SIG-M5 (cell line): ENCODE measurements at places on chromosomes 3 and 15.

DNA sequence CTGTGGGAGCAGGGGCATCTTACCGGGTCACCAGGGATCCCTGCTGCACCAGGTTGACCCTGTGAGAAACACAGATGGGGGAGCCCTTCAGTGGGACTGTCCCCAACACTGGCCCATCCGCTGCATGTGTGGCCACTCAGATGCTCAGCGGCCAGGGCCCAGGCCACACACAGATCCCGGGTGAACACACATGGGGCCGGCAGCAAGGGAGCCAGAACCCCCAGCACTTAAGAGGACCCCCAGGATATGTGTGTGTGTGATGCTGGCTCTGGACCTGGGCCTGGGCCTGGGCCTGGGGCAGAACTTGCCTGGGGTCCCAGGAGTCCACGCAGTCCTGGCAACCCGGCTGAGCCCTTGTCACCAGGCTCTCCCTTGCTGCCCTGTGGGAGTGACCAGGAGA, 4.9 kb upstream of the UCN2 start:
- DNase-seq: no peak

- no peak for DNase-seq
Measured at GRCh38 chr15:25624504-25625177, 185.8 kb upstream of the UBE3A start.

DNA sequence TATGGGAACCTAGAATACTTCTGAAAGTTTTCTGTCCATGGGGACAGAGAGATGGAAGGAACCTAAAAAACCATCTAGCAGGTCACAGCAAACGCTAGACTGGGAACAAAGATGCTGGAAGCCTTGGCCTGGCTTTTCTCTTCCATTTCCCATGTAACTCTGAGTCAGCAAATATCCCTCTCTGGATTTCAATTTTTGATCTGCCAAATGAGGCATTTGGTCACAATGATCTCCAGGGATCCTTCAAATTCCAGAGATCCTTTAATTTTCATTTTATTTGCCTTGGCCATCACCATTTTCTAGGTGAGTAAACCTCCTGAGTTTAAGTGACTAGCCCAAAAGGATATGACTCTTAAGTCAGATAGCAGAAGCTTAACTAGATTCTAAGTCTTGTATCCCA, 39.7 kb downstream of the RTP1 start:
- no peak for DNase-seq

DNA sequence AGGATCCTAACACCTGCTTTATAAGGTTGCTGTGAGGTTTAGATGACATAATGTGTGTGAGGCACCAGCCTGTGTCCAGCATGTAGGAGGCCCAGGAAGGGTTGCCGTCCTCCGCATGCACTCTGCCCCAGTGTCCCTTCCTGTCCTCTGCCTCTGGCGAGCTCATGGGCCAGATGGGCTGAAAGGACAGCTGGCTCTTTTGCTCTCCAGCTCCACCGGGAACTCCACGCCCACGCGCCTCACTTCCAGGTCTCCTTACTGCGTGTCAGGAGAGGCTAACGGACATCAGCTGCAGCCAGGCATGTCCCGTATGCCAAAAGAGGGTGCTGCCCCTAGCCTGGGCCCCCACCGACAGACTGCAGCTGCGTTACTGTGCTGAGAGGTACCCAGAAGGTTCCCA, 12.2 kb downstream of the MUC20 start:
- no peak for DNase-seq

DNA sequence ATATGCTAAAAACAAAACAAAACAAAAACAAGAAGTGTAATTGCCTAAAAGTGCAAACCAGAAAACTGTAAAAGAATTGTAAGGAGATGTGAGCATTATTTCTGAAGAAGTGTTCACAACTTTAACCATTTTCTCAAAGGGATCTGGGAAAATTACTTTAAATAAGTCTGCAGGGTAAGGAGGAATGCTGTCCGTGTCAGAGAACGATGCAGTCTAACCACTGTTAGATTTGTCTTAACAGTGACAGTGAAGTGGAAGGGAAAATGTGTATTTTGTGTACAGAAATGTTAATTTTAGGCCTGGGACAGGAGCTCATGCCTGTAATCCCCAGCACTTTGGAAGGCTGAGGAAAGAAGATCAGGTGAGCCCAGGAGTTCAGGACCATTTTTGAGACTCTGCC, 95.7 kb downstream of the DLG1 start:
- DNase-seq: no peak

DNA sequence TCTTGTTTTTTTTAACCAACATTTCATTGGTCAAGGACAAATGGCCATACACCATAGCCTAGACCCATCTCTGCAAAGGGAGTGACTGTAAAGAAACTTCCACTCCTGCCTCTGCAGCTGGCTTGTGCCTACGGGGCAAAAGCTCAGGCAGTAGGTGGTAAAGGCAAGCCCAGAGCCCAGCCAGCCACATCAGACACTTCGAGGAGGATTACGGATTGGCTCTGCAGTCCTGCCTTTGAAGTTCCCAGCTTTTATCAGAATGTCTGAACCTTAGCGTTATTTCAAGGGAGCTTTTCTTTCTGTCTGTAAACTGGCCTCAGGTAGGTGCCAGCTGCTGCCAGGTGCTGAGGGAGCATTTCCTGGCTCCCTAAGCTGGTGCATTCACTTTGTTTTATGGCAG, 15.6 kb downstream of the ZNF710 start:
- no peak for DNase-seq

- no peak for DNase-seq
Measured at GRCh38 chr3:100041328-100041749, 73.0 kb downstream of the FILIP1L start.

- DNase-seq: no peak
Measured at GRCh38 chr3:16658004-16658924, 53.0 kb upstream of the DAZL start.

DNA sequence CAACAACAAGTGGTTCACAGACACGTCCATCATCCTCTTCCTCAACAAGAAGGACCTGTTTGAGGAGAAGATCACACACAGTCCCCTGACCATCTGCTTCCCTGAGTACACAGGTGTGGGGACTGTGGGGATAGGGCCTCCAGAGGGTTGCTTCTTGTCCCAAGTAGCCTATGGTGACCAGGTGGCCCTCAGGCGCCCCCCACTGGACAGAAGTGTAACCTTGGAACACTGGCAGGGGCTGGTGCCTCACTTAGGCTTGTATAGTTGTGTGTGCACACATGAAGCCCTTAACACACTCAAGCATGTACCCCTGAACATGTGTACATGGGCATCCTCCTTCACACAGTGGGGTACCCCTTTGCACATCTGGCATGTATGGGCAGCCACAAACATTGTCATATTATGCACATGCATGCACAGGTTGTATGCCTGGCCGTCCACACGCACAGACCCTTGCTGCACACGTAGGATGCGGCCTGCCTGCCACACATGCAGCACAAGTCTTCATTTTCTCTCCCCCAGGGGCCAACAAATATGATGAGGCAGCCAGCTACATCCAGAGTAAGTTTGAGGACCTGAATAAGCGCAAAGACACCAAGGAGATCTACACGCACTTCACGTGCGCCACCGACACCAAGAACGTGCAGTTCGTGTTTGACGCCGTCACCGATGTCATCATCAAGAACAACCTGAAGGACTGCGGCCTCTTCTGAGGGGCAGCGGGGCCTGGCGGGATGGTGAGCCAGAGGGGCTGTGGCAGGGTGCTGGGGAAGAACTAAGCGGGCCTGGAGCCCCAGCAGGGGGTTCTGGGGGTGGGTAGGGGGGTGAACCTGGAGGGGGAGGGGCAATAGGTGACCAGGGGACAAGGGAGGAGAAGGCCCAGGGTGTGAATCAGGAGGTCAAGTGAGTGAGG, 11.7 kb upstream of the SEMA3B start:
- DNase-seq: no peak

GRCh38 chr3:107001635-107002034, 375.6 kb upstream of the CCDC54 start:
- no peak for DNase-seq

- DNase-seq: no peak
Measured at GRCh38 chr3:184300378-184300720, 1.3 kb downstream of the PSMD2 start.

GRCh38 chr3:127747751-127748521, 74.4 kb downstream of the MGLL start:
- no peak for DNase-seq

GRCh38 chr3:138946663-138947494, at the start of the genes FOXL2 and FOXL2NB:
FOXL2 (minus strand) TSS chr3:138947137; CDS start chr3:138946722, 415 bp downstream.
FOXL2NB (plus strand) TSS chr3:138947217; CDS start chr3:138947365, 148 bp downstream.
- no peak for DNase-seq

- DNase-seq: no peak
Measured at GRCh38 chr3:188400494-188401243, 246.7 kb downstream of the LPP start.

- no peak for DNase-seq
Measured at GRCh38 chr3:24496529-24497482, 2.2 kb upstream of the THRB start.

- DNase-seq: no peak
Measured at GRCh38 chr15:89400116-89400781, 65.6 kb upstream of the POLG start.

DNA sequence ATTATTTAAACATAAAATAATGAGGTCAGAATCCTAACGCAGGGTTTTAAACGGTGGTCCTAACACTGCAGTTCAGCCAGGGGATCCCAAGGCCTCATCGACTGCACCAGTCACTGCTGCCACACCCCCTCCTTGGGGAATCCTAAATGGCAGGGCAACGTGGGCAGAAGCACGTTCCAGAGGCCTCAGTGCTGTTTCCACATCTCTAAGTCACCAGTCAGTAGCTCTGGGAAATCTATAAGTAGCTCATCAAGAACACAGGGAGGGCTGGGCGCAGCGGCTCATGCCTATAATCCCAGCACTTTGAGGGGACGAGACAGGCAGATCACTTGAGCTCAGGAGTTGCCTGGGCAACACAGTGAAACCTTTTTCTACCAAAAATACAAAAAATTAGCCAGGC, 47.5 kb downstream of the PRTG start:
- DNase-seq: no peak

DNA sequence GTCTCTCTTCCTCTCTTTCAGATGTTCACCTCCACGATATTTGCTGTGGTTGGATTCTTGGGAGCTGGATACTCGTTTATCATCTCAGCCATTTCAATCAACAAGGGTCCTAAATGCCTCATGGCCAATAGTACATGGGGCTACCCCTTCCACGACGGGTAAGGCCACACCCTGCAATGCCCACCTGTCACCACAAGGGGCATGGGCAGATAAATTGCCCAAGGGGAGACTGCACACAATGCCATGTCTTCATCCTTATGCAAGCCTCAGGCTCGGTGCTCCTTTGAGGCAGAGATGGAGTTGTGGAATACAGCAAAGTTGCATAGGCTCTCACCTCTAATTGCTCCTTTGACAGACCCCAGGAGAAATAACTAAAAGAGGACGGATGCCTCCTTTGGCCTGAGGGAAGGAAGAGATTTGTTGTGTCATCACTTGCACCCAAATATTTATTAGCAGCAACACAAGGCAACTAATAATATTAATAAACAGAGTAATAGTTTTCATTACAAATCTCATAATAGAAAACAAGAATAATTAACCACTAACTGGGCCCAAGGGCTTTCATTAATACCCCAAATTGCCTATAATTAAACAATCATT, 13.2 kb downstream of the TM4SF4 start:
- no peak for DNase-seq

DNA sequence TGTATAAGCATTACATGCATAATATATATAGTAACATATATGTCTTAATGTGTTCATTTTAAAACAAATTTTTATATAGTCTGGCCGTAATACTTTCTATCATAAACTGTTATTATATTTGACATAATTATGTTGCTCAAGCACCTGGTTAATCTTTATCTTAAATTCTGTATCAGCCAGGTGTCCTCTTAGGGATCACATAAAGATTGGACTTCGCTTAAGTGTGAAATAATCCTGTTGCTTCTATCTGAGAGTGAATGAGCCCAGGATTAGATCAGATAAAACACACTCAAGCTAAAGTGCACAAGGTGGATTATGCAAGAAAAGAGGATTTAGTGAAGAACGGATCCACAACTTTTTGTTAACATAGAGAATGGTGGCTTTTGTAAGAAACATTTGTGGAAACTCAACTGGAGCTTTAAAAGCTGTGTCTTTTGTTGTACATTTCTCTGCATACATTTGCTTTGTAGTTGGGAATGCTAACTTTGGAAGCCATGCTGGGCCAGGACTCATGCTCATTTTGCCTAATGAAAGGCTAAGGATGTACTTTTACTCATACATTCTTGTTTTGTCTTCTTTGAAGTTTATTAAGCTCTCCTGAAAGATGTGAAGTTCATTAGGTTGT, 437.8 kb downstream of the ZIC1 start:
- no peak for DNase-seq

GRCh38 chr3:161770484-161771386, 274.1 kb downstream of the OTOL1 start:
- no peak for DNase-seq

DNA sequence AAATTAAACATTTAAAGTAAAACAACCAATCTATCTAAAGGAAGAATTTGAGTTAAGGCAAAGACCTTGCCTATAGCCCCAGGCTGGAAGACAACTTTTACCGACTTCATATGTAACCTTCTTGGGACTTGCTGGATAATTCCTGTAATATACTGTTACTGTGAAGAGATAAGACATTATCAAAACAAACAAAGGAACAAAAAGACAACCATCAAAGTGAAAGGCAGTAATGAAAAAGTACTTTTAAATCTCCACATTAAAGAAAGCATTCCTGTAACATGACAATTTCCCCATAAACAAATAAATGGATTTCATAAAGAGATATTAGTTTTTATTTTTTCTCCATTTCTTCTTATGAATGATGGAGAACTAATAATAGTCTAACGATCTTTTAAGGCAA, 2.4 kb downstream of the CMTM6 start:
- no peak for DNase-seq

DNA sequence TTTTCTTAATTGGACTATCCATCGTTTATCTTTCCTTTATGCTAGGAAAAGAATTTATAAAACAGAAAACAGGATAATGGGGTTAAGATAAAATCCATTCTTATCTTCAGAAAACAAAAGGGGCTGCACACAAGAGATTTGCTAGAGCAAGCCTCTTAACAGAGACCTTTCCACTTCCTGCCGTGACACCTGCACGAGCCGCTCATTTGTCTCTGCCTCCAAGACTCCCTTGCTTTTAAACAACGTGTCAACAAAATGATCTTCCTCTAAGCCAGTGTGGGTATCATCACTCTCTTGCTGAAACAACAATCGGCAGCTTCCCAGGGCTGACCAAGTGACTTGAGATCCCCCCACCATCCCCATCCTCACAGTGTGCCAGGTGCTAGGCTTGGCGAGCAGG, 33.1 kb downstream of the GABRB3 start:
- no peak for DNase-seq

- no peak for DNase-seq
Measured at GRCh38 chr15:66912001-66912400, 153.4 kb upstream of the SMAD3 start.

DNA sequence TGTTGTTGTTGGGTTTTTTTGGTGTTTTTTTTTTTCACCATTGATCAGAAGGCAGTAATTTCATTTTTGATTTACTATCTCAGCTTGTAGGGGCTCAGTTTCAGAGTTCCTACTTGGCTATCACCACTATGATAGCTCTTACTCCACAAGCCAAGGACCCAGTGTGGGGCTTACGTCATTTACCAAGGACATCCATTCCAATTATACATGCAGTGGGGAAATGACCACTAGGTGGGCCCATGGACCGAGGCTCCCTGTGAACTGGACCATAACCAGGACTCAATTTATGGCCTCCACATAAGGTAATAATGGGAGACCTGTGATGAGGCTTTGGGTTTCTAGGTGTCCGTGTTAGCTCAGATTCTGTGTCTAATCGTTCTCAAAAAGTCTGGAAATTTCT, 67.5 kb upstream of the CACNA1D start:
- DNase-seq: no peak
